Activated gamma-delta T cell treated with Interleukin-2 at 50 U/mL for 16 hours (primary cell): ENCODE measurements at places on chromosomes 5 and 9.

- no peak for DNase-seq
These were observed 41.3 kb downstream of the ZNF366 start for GRCh38 chr5:72465601-72466563.

GRCh38 chr9:133978226-133978898 lies 13.8 kb downstream of the VAV2 start:
- DNase-seq, result no peak

GRCh38 chr9:34179213-34180136 lies 632 bp downstream of the UBAP1 start:
- DNase-seq, result no peak

GRCh38 chr5:176436656-176437055 lies 11.5 kb upstream of the FAF2 start:
- DNase-seq, result no peak

- no peak for DNase-seq
These were observed 68.8 kb downstream of the ITGA1 start for GRCh38 chr5:52856564-52856963.

- no peak for DNase-seq
These were observed 6.1 kb downstream of the PITX1 start for GRCh38 chr5:135027697-135028615.

DNA sequence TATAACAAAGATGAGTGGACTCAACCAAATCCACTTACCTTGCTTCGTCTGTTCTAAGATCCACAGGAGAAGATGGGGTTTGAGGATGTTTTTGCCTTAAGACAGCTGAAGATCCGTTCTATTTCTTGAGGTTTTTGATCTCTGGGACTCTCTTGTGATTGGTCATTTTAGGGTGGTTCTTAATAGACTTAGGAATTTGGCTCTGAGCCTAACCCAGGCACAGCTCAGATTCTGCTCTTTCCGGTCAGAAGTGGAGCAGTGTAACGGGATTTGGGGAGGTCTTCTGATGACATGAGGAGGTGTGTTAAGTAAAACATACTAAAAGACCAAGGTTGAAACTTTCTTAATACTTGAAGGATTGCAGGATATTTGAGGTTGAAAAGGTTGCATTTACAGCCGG lies 166.9 kb downstream of the DMRT2 start:
- DNase-seq, result no peak

GRCh38 chr5:1076406-1076805 lies 35.5 kb downstream of the SLC12A7 start:
- no peak for DNase-seq

DNA sequence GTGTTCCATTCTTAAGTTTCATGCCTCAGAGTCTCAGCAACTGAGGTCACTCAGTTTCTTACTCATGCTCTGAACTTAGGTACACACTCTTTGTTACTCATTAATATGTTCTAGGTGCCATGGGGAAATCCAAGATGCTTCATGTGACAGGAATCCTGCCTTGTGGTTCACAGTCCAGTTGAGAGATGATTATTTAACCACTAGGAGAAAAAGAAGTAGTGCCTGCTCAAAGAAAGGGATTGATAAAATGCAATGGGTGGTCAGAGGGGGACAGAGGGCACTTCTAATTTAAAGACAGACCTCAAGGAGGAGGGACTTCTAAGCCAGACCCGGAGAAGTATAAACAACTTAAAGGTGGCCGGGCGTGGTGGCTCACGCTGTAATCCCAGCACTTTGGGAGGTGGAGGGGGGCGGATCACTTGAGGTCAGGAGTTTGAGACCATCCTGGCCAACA lies 69.0 kb downstream of the UGCG start:
- no peak for DNase-seq

GRCh38 chr9:127030814-127031740 lies 91.4 kb downstream of the ANGPTL2 start:
- DNase-seq, result no peak

- no peak for DNase-seq
These were observed 41.2 kb upstream of the FAM174A start for GRCh38 chr5:100493996-100494395.

GRCh38 chr9:94912700-94913249 lies 186.3 kb downstream of the AOPEP start:
- DNase-seq, result no peak

- DNase-seq, result no peak
These were observed 22.4 kb upstream of the SPINK14 start for GRCh38 chr5:148145916-148146315.

GRCh38 chr5:90911169-90911568 lies 352.6 kb downstream of the ADGRV1 start:
- no peak for DNase-seq

DNA sequence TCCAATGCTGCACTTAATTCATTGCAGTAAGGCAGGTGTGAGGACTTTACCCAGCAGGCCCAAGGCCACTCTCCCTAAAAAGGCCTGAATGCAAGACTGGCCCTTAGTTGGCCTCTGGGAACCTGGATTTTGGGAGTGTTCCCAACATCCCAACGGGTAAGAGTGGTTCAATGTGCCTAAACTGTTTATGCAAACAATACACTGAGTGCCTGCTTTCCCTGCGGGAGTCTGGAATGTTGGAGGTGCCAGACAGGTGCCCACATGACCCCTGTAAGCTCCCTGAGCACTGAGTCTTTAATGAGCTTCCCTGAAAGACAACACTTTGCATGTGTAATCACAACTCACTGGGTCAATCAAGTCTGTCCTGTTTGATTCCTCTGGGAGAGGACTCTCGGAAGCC lies 37.4 kb downstream of the NSUN2 start:
- DNase-seq, result no peak

GRCh38 chr5:112034421-112034979 lies 277.5 kb upstream of the NREP start:
- no peak for DNase-seq

GRCh38 chr9:105455836-105456475 lies 8.1 kb downstream of the FSD1L start:
- DNase-seq, result no peak

DNA sequence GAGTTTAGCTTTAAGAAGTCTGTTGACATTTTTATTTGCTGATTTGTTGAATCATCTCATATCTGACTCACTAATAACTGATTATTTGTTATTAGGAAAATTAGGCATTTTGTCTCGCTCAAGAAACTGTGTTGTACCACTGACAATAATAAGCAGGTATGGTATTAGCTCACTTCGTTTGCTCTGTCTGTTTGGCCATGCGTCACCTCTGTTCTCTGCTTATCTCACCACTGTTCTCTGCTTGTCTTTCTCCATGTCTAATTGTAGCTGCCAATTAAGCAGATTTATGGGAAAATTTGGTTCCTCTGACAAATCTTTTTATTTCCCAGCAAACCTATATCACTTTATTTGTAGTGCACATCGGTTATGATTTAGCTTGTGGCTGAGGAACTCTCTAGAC lies 138.9 kb downstream of the WDR41 start:
- no peak for DNase-seq

- DNase-seq, result no peak
These were observed 155.2 kb upstream of the PIK3R1 start for GRCh38 chr5:68060382-68060781.

- no peak for DNase-seq
These were observed 1.5 kb downstream of the TGFBI start for GRCh38 chr5:136030252-136030651.

DNA sequence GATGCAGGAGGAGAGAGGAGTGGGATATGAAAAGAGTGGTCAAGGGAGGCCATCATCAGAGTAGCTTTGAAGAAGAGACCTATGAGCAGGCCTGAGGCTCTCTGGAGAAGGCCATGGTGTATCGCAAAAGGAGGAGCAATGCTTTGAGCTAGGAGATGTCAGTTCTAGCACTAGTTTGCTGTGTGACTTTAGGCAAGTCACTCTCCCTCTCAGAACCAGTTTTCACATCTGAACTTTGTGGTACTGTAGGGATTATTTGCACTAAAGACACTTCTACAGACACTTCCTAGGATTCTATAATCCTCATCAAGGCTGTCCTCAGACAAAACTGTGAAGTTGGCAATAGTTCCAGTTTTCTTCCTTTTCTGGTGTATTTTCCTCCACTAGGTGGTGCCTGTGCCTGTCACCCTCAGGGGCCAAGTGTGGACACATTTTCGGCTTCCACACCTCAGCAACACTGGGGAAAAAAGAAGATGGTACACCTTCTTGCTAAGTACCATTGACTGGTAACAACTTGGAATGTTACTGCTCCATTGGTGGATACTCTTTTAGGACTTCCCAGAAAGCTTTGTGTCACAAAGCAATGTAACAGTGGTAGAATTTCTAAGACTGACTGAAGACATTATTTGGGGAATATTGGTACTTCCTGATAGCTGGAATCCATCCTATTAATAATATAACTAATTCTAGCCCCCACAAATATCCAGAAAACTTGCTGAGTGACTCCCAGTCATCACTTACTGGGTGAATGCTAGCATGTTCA lies 9.9 kb downstream of the PAPPA start:
- no peak for DNase-seq

DNA sequence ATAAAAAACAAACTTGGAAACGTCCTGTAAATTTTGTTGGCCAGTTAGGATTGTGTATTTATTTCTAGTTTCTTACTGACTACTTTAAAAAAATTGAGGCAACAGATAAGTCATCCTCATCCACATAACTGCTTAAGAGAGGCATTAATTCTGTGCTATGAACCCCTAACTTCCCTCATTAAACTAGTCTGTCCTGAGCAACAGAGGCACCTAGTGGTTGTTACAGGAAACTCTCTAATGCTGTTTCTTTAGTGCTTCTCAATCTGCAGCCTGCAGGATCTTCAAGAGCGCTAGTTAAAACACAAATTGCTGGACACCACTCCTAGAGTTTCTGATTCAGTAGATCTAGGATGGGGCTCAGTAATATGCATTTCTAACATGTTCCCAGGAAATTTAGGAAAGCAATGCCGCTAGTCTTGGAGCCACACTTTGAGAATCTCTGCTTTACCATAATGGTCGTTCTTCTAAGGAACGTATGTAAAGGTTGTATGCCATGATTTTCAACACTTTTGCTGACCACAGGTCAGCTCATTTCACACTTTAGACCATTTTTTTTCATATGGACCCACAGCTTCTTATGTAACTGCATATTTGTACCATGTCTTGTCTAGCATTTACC lies 410.1 kb upstream of the SMARCA2 start:
- DNase-seq, result no peak

GRCh38 chr5:159050316-159051143 lies 49.2 kb downstream of the EBF1 start:
- no peak for DNase-seq

DNA sequence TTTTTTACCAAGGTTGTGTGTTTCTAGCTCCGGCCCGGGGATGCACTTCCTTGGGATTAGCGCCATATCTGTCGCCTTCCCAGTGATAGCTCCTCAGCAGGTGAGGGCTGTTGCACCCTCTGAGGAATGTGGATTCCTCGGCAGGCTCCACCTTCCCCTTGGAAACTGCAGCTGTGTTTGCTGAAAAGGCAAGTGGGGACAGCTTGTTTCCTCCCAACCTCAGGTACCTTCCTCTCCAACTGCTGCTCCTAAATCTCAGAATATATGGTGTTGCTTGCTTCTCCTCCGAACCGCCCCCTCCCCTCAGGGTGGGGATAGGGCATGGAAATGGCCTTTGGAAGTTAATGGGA lies 1.3 kb downstream of the SLC1A1 start:
- no peak for DNase-seq

DNA sequence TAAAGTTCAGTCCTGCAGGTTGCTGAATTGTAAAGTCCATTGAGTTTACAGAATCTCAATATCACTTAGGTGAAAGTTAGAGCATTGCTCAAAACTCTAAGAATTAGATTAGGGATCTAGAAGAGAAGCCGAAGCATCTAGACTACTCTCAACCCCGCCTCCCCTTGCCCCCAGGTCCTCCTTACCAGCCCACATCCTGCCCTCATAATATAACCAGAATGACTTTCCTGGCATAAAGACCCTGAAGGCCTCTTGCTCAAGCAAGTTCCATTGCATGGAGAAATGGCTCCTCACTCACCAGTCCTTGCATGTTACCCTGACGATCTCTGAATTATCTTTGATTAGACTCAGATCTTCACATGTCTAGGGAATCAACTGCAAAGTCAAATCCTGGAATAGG lies 78.8 kb downstream of the SPATA31C2 start:
- DNase-seq, result no peak

DNA sequence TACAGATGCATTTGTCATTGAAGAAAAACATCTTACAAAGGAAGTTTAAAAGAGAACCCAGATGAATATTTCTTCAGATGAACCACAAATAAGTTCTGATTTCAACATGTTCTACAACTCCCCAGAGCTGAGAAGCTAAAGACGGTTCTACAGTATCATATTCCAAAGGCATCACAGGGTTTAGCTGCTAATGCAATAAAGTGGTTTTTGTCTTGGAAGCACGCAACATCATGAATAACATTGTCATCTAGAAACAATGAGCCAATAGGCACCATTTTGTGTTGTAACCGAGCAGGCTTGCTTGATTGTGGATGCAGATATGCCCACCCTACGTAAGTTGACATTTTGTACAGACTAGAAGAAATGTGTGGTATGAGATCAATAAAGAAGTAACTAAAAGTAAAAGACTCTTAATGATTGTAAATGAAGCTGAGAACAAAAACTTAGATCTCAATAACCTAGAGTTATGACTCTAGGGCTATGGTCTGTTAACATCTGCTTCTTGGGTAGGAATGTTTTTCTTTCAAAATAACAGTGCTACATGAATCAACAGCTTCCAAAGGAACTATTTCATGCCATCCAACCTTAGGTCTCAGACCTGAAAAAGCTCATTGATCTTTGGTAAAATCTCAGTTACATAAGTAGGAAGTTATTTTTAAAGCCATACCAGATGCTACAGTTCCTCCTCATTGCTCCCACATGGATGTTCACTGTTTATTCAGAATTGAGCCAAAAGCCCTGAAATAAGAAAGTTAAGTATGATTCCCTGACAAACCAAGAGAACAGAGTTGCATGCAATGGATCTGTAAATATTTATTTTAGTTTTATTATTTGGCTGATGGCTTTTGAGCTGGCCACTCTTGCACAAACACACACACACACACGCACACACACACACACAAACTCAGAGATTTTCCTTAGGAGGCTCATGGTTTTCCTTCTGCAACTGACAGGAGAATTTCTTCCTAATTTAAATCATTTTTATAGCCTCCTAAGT lies 118.7 kb upstream of the SLCO6A1 start:
- no peak for DNase-seq

DNA sequence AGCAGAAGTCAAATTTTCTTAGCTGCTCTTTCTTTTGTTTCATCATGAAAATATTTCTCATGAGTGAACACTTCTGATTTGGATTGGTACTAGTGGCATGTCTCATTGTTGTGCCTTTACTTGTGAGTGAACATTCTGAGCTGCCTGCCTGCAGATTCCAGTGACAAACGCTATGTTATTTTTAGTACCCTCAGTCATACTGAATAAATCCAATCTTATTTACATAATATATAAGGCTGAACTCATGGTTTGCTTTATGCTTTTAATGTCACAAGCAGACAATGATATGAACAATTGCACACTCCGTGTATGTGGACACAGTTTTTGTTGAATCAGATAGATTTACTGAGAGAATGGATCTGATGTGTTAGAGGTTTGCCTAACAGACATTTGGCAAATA lies 67.8 kb downstream of the ACTBL2 start:
- DNase-seq, result no peak

DNA sequence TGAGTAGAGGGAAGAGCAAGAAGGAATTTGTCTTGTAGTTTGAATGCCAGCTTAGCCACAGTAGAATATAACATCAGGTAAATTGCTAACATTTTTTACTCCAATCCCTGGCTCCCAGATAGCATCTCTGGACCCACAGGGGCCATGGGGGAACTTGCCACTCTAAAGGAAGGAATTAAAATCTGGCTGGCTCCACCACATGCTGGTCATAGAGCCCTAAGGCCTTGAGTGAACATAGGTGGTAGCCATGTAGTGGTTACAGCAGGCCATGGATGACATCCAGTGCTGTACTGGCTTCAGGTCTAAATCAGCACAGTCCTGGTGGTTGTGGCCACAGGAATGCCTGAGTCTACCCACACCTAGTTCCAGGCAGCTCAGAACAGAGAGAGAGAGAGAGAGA lies 109.9 kb upstream of the RGMB start:
- DNase-seq, result no peak
